ENCODE measurements at places on chromosomes 2 and 18. TPM values are rescaled to one million over a fixed set of nuclear protein-coding genes. Genes with fewer than 3 reads are reported as not detected.

The CFAP210 gene
- total RNA-seq: 0.17 TPM

The EPB41L3 gene
- total RNA-seq: 91.1 TPM

The MAP4K4 gene
- total RNA-seq: 216 TPM

The SNORC gene
- 0.79 TPM for total RNA-seq

The GNLY gene
- total RNA-seq: not detected

The EN1 gene
- total RNA-seq: not detected

The RNF103 gene
- 12.6 TPM for total RNA-seq

The ANKRD23 gene
- 0.95 TPM for total RNA-seq

The BOK gene
- total RNA-seq: 9.3 TPM

The DSG2 gene
- 2.2 TPM for total RNA-seq

The DAPL1 gene
- total RNA-seq: not detected

The CLEC4F gene
- not detected for total RNA-seq

The MEP1B gene
- not detected for total RNA-seq

The FBXO36 gene
- total RNA-seq: 3.2 TPM

The DPP10 gene
- not detected for total RNA-seq

The KCNG2 gene
- total RNA-seq: 1.9 TPM

Measured in bronchial smooth muscle cell (primary cell).